ENCODE measurements at places on chromosomes 2 and 18.

GRCh38 chr2:241649404-241649803 is 11.9 kb downstream of the ATG4B start:
- no peak for DNase-seq

GRCh38 chr2:111897924-111898702 is at the start of gene MERTK:
MERTK (plus strand) TSS chr2:111898607; CDS start chr2:111898736, 129 bp downstream.
- DNase-seq: peak; percentile 65

- no peak for DNase-seq
These were observed 230.0 kb upstream of the MGAT5 start for GRCh38 chr2:134023854-134024253.

DNA sequence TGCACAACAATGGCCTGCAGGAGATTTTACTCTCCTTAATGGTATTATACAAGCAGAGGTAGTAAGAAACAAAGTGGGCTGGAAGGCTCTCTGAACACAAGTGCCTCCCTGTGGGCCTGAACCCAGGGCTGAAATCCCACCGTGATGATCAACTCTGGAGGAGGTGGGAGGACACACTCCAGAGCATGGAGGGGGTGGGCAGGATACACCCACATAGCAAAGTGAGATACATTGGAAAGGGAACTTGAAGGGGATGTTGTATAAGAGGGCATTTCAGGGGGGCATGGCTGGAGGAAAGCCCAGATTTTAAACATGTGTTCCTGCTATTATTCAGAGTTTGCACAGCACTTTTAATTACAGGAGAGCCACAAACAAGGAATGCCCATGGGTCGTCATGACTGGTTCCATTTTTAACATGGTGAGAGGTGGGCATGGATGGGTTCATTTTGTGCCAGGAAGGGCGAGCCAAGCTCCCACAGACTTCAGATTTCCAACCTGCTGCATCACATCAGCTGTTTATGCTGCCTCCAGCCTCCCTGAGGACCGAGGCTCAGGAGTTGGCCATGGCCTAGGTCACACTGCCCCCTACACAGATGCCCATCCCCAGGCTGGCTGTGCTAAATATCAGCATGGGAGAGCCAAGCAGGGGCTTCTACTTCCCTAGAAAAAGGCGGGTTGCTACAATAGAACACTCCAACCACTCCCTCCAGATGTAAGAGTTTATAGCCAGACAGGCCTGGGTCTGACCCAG is 416.2 kb upstream of the ID2 start:
- DNase-seq: no peak

DNA sequence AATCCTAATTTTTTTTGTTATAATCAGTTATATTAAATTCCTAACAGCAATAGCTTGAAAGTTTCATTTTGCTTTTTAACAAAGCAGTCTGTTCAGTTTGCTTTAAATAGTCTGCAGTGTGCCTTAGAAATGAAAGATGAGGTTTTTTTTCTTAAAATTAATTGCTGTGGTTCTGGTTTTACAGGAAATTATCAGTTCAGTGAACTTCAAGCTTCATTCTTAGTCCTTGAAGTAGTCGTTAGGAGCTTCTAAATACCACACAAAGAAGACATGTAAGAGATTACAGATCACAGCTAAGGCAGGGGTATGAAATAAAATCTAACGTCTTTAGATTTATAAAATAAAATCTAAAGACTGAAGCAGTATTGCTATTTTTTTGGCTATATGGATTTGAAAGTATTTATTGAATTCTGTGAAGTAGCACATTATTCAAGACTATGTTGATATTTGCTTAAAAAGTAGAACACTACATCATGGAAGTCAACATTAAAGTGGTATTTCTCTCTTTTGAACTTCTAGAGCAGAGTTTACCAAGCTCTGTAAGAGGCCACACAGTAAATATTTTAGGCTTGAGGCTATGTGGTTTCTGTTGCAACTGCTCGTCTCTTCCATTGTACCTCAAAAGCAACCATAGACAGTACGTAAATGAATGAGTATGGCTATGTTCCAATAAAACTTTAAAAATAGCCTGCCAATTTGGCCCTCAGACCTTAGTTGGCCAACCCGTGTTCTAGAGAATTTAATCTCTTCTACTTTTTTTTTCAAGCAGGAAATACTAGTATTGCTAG is 81.5 kb upstream of the STON1 start:
- DNase-seq: peak; percentile 67

- DNase-seq: no peak
These were observed 81.1 kb downstream of the ACVR2A start for GRCh38 chr2:147925886-147926285.

DNA sequence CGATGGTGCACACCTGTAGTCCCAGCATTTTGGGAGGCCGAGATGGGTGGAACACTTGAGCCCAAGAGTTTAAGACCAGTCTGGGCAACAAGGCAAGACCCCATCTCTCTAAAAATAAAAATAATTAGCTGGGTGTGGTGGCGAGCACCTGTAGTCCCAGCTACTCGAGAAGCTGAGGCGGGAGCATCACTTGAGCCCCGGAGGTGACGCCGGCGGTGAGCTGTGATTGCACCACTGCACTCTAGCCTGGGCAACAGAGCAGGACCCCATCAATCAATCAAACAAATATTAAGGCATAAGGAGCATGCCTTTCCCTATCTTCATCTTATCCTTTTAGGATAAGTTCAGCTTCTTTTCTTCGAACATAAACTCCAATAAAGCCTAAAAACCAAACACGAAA is 1.1 kb downstream of the WDSUB1 start:
- no peak for DNase-seq

- no peak for DNase-seq
These were observed 64.4 kb upstream of the RAPH1 start for GRCh38 chr2:203599509-203599908.

- DNase-seq: no peak
These were observed 36.4 kb downstream of the TANC1 start for GRCh38 chr2:159004849-159005248.

- no peak for DNase-seq
These were observed 247.0 kb downstream of the ALPK2 start for GRCh38 chr18:58381676-58382411.

DNA sequence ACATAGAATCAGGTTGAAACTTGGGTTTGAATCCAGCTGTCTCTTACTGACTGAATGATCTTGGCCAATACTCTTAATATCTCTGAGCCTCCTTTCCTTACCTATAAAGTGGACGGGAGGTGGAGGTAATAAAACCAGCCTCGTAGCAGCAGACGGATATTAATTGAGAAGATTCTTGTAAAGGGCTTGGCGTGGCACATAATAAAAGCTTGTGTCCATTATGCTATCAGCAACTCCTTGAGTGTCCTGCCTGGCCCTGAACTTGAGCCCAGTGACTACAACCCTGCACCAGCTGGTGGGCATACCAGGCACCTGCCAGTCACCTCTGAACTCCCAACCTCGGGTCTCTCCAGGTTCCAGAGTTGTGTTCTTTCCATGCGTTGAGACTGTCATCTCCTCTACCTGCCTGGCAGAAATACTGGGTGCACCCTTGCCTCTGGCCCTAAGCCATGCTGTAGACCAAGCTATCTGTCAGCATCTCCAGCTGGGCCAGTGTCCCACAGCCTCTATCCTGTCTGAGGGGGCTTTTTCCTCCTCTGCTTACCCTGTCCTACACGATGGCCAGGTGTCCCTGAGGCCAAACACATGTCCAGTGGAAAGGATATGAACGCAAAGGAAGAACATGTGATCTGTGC is 9.7 kb downstream of the CAPN13 start:
- no peak for DNase-seq

DNA sequence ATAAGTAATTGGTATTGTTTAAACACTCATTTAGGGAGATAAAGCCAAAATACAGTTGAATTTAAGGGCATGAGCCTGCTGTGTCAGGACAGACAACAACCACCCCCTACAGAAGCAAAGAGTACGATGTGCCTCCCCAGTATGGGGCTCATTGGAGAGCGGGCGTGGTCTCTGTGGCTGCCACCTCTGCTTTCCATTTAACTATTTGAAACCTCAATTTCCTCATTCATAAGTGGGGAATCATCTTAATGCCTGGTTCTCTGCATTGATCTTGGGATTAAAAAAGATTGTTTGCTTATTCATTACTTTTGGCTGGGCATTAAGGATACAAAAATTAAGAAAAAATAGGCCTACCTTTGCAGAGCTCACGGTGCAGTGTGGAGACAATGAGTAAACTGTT is 21.4 kb downstream of the KCNS3 start:
- no peak for DNase-seq

DNA sequence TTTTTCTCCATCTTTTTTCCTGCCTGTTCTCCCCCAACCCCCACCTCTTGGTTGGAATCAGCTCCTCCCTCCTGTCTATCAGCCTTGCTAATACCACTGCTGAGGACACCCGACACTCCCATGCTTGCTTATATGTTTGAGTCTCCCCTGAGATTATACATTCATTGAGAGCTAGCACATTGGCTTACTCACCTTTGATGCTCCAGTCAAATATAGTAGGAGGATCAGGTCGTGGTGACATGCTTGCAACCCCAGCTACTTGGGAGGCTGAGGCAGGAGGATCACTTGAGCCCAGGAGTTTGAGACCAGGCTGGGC is 91.5 kb upstream of the CCBE1 start:
- no peak for DNase-seq

DNA sequence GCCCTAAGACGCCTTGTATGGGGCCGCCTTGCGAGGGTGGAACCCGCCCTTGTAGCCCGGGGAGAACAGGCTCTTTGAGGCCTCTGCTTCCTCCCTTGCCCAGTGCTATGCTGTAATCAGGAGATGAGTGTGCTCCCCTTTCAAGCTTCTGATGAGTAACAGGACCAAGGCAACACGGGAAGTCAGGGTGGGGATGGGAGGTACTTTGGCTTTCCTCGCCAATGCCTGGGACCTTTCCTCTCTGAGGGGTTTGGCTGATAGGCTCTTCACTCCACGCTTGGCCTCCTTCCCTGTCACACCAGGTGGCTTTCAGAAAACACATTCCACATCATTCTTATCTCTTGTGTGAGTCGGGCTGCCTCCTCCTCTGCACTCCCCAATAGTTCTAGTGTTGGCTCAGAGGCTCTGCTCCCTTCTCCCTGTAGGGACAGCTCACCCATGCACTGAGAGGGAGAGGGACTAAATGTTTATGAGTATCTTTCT is 223.7 kb upstream of the TRIB2 start:
- DNase-seq: peak; percentile 46

- no peak for DNase-seq
These were observed 92.4 kb upstream of the LCLAT1 start for GRCh38 chr2:30354621-30355020.

- no peak for DNase-seq
These were observed 952 bp upstream of the UGT1A6 start for GRCh38 chr2:233691443-233692433.

GRCh38 chr2:11532416-11533055 is 1.3 kb upstream of the GREB1 start:
- peak; percentile 12 for DNase-seq

- no peak for DNase-seq
These were observed 141.5 kb downstream of the CDC42EP3 start for GRCh38 chr2:37529830-37530415.

GRCh38 chr18:54357082-54357659 is 487 bp downstream of the STARD6 start:
- no peak for DNase-seq

GRCh38 chr18:76466410-76466991 is 28.5 kb downstream of the ZNF516 start:
- DNase-seq: no peak

DNA sequence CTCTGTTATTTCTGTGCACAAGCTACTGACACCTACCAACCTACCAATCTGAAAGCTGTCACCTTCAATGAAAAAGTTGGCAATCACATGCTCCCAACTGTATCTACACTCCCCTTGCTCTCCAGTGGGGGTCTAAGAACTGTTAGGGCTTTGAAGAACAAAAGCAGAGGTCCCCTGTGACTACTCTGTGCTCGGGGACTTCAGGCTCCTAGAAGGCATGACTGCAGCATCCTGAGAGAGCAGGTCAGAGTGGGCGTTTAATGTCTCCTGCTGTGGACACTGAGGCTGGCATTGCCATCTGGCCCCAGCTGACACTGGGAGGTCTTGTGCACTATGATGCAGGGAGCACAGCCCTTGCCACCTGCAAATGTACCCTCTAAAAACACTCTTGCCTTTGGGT is 93.3 kb downstream of the ACTR2 start:
- DNase-seq: no peak

GRCh38 chr18:2979871-2980790 is 32.8 kb downstream of the LPIN2 start:
- no peak for DNase-seq

DNA sequence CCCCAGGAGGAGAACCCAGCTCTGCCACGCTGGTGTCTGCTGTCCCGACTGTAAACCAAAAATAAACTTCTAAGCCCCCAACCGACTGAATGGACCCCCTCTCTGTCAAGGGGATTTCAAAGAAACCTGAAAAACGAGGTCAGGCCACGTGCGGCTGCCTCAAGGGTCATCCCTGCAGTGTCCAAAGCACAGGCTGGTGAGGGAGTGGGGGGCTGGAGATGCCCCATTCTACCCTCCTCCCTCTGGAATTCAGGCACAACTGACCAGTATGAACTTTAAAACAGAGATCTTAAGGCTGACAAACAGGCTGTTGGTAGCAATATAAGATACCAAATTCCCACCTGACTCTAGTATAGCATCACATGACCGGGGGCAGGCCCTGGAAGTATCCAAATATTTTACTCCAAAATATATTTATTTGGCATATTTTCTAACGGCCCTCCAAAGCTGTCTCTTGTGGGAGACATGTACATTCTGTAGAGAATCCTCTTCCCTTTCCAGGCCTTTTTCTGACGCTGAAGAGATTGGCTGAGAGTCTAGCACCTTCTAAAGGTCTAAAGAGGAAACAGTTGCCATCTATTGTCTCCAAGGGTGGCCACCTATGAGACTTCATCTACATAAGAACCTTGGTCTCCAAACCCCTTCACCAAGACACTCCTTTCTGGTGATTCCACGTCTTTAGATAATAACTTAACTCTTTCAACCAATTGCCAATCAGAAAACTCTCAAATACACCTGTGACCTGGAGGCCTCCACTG is 40.4 kb upstream of the CTDP1 start:
- DNase-seq: no peak

DNA sequence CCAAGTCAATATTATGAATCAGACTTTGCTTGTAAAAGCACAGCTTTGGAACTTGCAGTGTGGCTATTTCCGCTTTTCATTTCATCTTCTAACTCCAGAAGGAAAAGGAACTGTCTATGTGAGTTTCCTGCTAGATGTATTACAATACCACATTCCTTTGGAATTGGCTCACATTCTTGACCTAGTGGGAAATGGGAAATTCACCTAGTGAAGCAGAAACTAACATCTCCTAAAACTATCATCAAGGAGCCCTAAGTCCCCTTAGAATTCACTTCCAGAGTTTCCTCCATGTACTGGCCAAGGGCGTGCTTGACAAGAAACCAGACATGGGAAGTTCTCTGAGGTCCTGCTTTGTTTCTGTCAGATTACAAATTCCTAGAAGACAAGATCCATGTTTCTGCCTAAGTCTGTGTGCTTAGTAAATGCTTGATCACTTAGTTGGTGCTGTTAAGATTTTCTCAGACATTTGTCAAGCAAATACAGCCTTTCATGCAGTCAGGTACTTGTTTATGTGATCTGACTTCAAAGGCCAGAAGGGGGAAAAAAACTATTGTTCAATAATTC is 275.7 kb upstream of the FN1 start:
- DNase-seq: peak; percentile 52

DNA sequence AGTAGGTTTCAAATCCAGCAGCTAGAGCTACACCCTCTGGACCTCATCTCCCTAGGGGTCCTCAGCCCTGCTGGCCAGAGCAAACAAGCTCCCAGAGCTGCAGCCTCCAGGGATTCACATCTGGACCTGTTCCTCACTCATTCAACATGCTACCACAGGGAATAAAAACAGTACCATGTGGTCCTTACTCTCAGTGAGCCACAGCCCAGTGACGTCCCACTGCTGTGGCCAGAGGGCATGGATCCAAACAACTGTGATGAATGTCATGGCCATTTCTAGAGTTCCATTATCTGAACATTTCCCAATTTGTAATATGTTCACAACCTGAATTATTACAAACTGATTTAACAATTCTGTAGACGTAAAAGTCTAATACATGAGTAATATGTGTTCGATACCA is 177.9 kb downstream of the TRABD2A start:
- no peak for DNase-seq
